NCI-H1417 treated with DMSO at 0.1 percent for 48 hours (cell line): ENCODE measurements at places on chromosomes 3 and 15.

DNA sequence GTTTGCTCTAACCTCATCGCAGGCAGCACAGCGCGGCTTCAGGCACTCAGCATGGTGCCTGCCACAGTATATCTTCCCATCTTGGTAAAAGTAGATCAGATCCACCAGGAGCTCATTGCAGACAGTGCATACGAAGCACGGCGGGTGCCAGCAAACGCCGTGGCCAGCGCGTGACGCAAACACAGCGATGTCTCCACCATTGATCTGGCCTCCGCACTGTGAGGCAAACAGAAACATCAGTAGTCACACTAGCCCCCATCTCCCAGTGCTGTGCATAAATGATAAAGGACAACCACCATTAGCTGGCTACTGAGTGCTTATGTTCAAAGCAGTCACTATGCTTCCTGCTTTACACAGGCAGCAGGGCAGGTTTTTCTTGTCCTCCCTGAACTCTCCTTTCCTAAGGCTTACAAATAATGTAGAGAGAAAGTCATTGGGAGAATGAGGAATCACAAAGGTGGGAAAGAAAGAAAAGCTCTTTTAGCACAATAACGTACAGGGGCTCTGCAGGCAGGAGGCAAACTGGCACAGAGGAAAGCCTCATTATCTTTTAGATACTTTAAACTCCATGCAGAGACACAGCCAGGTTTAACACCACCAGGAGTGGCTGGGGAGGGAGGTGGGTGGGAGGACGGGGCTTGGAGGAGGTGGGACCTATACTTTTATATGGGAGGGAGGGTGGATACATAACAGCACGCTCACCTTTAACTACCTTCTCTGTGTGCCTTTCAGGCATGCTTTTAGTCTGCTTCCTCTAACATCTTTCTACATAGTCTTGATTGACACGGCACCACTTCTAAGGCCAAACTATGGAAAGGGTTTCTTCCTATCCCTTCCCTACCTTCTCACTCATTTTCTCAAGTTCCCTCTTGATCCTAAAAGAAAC, 67.9 kb downstream of the PRICKLE2 start:
- DNase-seq, result no peak

DNA sequence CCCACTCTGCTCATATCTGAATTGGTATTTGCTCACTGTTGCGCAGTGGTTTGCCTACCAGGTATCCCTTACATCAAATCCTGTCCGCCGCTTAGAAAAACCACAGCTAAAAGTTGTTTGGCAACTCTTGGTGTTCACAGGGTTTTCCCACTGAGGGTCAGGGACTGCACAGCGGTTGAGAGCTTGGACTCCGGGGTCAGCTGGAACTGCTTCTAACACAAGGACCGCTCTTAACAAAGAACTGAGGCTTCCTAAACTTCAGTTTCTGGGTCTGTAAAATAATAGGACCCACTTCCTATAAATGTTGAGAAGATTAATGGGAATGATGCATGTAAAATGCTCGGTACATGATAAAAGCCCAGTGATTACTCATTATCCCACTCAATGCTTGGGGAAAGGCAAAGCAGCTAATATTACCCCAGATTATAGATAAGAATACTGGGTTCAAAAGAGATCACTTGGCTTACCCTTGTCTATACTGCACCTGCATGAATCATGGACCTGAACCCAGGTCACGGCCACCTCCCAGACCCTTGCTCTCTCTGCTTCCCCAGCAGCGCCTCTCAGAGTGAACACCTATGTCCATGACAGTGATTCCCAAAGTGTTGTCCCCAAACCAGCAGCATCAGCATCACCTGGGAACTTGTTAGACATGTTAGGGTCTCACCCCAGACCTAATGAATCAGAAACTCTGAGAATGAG, 36.1 kb downstream of the LIPC start:
- DNase-seq, result no peak

DNA sequence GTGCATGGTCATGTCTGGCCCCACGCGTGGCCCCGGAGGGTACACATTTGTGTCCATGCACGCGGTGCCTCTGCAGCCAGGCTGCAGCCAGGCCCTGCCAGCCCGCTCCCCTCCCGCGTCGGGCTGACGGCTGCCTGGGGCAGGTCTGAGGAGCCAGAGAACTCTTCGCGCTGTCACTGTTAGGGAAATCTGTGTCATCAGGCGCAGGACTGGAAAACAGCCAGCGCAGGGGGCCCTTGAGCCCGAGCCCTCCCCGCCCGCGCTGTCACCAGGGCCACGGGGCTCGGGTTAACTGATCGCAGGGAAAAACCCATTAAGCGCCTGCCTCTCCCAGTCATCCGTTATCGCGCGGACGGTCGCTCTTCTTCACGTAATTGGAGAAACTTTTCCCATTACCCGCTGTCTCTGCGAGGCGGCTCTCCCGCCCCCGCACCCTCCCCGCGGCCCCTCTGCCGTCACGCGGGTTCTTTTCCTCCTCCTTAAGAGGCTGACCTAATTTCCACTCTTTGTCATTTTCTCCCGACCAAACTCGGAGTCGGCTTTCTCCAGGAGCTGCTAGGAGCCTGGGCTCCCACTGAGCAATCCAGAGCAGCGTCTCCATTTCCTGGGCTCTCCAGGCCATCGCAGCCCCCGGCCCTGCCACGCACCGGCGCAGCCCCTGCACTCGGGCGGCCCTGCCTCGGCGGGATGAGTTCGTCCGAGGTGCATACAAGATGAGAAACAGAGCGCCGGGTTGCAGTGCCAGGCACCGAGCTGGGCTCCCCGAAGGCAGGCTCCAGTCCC, 57.5 kb upstream of the PRR23E start:
- DNase-seq, result no peak

DNA sequence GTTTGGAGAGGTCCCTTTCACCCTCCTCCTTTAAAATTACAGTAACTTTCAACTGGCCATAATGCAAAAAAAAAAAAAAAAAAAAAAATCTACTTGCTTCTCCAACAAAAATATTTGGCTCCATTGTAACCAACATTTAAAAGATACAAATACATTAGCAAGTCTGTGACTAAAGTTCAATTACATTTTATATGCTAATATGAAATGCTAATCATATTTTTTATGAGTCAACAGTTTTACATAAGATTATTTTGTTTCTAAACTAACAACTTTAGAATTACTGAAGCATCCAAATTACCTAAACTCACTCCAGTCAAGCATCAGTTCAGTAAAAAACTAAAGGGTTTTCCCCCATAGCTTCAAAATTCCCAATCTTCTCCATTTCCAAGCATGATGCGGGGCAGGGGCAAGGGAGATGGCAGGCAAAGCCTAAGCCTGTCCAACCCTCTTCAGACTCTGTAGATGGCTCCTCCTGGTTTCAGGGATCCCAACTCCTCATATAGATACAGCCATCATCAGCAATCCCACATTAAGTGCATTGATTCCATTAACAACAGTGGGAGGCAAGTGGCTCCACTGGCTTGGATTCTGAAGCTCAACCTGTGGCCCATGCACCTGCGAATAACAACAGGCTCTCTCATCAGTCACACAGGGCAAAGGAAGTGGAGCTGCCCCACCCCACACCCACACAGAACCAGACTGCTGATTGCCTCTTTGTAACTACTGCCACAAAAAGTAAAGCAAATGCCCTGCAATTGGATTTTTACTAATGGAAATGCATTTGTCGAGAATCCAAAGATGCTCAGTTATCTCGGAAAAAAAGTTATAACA, 15.0 kb downstream of the SFMBT1 start:
- no peak for DNase-seq

DNA sequence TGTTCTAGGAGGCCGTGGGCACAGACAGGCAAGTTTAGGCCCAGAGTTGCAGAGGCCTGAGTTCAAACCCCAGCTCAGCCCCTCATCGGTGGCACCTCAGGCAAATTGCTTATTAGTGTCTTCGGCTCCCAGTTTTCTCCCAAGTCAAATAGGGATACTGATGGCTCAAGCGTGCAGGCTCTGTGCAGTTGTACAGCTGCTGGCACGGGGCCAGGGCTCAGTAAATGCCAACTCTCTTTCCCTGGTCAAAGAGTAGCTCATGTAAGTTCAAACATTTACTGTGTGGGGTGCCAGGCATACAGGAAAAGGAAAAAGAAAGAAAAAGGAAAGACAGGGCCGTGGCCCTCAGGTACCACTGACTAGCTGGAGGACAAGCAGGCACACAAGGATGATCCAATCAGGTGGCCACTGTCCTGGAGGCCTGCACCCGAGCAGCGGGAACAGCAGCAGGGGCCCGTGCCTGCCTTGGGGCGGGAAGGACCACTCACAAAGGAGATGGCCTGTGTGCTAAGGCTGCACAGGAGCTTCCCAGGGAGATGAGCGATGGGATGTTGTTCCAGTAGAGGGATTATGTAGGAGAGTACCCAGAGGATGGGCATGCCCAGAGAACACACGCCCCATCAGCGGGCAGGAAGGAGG, 70.8 kb downstream of the TBC1D2B start:
- DNase-seq, result no peak
